Neural progenitor cell (in vitro differentiated cells): ENCODE measurements at places on chromosomes 16 and 17. TPM values are rescaled to one million over a fixed set of nuclear protein-coding genes. Genes with fewer than 3 reads are reported as not detected.

GRCh38 chr17:72616447-72616846 lies 476.0 kb downstream of the SLC39A11 start:
- peak; percentile 44 for DNase-seq

The HSD11B2 gene
- total RNA-seq = 1.6 TPM in 1 of 2 replicates, not detected in the other

DNA sequence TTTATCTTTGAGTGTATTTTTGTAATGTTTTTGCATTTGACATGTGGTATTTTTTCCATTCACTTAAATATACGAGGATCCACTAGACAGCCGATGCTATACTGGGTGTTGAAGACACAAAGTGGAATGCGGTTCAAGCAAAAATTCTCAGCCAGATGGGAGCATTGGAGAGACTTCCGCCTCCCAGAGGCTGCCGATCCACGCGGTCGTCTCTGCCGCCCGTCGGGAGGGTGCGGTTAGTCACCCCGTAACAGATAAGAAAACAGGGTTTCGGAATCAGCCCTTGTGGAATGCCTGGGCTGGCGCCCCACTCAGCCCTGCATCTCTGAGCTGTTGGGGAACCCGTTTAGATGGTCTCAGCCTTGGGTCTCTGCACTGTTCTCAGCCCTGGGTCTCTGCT lies 7.3 kb downstream of the GSE1 start:
- no peak for DNase-seq

DNA sequence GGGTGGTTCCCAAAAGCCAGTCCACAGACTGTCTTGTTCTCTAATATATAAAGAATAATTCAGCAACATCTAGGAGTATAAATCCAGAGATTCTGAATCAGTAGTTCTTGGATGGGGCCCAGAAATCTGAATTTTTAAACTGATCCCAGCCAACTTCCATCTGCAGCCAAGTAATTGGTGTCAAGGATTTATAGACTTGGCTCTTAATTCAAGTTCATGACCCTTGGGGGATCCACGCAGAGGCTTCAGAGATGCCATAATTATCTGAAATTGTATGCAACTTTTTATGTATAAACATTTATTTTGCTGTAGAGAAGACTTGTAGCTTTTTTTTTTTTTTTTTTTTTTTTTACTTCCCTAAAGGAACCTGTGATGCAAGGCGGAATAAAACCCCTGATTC lies 60.6 kb downstream of the HLF start:
- no peak for DNase-seq

DNA sequence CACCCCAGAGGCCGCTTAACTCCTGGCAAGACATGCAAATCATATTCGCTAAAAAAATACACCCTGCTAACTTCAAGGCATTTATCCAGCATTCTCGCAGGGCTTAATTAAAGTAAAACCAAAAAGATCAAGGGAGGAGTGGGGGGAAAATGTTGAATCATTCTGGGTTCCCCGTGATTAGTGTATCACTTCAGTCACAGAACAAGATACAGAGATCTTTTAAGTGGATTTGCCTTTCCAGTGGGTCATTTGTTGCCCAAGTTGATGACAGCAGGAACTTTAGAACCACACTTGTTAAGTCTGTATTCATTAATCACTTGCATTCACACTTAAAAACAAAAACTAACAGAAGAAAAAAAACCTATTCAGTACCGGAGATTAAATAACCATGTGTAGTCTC lies 17.3 kb downstream of the CRYBA1 start:
- DNase-seq = no peak

DNA sequence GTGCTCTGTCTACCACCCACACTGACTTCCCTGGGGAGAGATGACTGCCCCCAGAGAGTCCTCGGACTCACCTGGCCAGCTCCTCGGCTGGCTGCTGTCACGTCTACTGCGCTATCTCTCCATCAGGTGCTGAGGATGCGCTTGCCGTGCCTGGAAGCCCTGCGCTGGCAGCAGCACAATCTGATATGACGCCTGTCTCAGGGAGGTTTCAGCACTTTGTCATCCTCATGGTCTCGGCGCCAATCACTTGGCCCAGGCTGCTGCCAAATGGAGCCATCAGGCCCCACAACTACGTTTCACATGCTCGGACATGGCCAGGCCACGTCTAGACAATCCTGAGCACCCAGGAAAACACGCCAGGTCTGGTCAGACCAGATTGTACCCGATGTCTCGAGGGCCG lies 46.7 kb downstream of the FOXL1 start:
- DNase-seq = no peak

The KLHDC4 gene
- total RNA-seq = 19.2 and 30.5 TPM in 2 replicates

- DNase-seq = peak; percentile 25
These were observed 18.6 kb upstream of the PITPNM3 start for GRCh38 chr17:6574687-6575595.

- no peak for DNase-seq
These were observed 114.7 kb downstream of the HAPSTR1 start for GRCh38 chr16:9206156-9206555.

- no peak for DNase-seq
These were observed 9.8 kb upstream of the SOST start for GRCh38 chr17:43768382-43768781.

- no peak for DNase-seq
These were observed 43.4 kb upstream of the RASD1 start for GRCh38 chr17:17539591-17539990.

- DNase-seq = peak; percentile 37
These were observed 27.5 kb downstream of the TOM1L2 start for GRCh38 chr17:17944743-17945142.

- DNase-seq = no peak
These were observed 80.2 kb upstream of the DOC2B start for GRCh38 chr17:261635-262034.

DNA sequence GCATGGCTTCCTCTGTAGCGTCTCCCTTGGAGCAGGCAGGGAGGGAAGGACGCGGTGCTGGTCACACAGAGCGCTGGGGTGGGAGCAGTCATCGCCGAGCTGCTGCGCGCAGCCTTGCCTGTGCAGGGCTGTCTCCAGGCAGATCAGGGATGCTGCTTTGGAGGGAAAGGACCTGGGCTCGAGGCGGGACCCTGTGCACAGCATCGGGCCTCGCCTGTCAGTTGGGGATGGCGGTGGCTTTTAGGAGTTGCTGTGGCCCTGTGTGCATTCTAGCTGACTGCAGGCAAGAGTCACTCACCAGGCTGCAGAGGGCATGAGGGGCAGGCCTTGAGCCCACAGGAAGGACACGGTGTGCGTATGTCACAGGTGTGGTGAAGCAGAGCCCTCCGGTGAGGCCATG lies 10.1 kb downstream of the ACSF3 start:
- DNase-seq = no peak

DNA sequence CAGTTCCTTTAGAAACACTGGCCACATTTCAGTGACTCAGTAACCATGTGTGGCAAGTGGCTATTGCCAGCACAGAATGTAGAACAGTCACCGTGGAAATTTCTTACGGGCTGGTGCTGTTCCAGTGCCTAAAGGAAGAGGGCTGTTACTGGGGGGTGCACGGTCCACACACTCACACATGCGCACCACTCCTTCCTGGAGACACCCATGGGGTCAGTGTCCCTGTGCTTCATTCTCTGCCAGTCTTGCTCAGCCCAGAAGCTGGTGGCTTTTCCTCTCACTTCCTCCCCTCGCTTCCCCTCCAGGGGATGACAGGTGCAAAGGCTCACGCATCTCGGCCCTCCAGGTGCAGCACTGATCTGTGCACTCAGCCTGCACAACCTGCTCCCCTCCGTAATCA lies 115.6 kb downstream of the CCDC182 start:
- no peak for DNase-seq

The HS3ST3A1 gene
- total RNA-seq = 3.0 and 8.4 TPM in 2 replicates

- peak; percentile 72 for DNase-seq
These were observed 12.7 kb downstream of the SLC35B1 start for GRCh38 chr17:49694847-49695697.

DNA sequence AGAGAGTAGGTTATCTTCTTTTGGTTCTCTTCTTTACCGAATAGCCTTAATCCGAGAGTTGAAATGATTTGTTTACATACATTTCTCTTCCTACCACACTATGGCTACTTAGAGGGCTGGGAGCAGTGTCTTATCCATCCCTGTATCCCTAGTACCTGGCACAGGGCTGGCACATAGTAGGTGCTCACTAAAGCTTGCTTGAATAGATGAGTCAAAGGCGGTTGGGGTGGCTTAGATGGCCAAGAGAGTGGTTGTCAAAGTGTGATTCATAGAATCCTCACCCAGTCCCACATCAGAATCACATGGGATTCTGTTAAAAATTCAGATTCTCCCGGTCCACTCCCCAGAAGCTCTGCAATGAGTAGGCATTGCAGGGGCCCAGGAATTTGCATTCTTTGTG lies 11.1 kb downstream of the CHAD start:
- DNase-seq = no peak

DNA sequence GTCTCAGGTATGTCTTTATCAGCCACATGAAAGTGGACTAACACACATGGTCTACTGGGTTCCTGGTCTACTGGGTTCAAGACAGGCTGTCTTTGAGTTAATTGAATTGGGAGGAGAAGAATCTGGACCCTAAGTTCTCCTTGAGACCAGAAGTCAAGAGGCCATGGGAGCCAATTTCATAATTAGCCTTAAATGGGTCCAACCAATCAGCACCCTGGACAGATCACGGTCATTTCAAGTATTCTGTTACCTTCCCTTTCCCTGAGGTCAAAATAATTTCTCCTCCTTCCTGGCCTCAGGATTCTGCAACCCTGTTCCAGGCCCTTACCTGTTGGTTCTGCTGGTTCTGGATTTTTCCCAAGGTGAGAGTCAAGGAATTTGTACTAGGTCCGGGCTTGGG lies 23.8 kb downstream of the OSBPL7 start:
- peak; percentile 52 for DNase-seq

The PAGR1 gene
- total RNA-seq = 47.2 and 88.3 TPM in 2 replicates

DNA sequence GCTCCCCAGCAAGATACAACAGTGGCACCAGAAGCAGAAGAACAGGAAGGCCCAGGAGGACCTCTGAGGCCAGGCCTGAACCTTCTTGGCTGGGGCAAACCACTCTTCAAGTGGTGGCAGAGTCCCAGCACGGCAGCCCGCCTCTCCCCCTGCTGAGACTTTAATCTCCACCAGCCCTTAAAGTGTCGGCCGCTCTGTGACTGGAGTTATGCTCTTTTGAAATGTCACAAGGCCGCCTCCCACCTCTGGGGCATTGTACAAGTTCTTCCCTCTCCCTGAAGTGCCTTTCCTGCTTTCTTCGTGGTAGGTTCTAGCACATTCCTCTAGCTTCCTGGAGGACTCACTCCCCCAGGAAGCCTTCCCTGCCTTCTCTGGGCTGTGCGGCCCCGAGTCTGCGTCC lies 11.9 kb downstream of the CES3 start:
- DNase-seq = peak; percentile 13

DNA sequence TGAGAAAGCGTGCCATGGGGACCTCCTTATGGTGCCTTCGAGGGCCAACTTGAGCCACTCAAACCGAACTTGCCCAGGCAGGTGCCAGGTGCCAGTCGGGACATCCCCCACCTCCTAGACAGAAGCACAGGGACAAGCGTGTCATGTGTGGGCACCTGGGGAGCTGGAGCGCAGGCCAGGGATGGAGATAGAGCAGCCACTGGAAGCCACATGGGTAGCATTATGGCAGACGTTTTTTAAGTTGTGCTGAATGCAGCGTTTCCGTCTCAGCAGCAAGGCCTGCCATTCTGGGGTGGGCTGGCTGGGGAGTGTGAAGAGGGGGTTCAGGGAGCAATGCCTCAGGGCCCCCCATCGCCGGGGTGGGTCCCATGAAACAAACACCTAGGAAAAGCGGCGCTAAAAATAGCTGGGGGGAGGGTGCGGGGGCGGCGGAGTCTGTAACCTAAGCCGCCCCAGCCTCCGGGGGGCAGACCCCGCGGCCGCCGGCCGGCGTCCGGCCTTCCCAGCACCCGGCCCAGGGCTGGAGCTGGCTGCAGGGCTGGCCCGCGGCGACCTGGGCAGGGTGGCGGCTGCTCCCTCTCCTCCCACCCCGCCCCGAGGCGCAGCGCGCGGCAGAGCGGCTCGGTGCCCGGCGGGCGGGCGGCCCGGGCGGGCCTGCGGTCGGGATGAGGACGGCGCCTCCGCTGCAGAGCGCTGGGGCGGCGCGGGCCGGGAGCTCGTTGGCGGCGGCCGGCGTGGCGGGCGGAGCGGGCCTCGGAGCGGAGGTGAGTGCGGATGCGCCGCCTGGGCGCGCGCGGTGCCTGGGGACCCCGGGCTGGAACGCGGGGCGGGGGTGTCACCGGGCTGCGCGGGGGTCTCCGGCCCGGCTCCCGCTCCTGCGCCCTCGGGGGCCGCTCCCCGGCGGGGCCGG lies at the start of gene ZNF469:
ZNF469 (plus strand) TSS at position 469 of the 910 bp plus-strand sequence. CDS start 44,512 bp downstream, outside the sequence.
- peak; percentile 69 for DNase-seq

The SMARCE1 gene
- total RNA-seq = 179 and 237 TPM in 2 replicates

DNA sequence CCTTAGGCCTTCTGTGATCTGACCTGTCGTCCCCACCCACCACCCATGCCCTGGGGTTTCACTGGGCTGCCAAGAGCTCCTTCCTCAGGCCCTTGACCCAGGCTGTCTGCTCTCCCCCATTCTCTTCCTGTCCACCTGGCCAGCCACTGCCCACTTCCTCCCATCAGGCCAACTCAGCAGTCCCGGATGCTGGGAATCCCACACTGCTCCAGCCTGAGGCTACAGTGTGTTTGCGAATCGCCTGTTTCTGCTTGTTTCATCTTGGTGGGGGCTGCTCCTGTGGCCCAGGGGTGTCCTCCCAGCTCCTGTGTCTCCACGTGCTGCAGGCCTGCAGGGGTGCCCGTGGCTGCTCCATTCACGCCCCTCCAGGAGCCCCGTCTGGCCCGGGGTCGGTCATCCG lies 839 bp upstream of the METRN start:
- no peak for DNase-seq

GRCh38 chr17:14585099-14585498 lies 284.2 kb downstream of the HS3ST3B1 start:
- no peak for DNase-seq

The CD300H gene
- not detected in 2 replicates for total RNA-seq

- no peak for DNase-seq
These were observed 135.6 kb downstream of the AATF start for GRCh38 chr17:37084372-37084771.

DNA sequence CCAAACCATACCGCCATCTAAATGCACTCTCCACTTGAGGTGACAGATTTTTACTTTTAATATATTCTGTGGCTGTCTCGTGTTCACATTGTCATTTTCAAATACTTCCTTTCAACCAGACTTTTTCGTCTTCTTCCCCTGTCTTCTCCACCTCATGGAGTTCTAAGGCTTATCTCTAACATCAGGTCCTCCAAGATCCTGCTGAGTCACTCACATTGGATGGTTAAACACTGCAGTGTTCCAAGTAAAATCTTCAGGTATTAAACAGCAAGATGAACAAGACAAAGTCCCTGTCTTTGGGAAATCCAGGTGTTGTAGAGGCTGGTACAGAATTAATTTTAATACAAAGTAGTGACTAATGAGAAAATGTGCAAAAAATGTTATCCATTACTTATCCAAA lies 330.2 kb upstream of the KIF2B start:
- no peak for DNase-seq

The CHRNE gene
- 0.19 TPM in 1 of 2 replicates, not detected in the other for total RNA-seq

- DNase-seq = no peak
These were observed 117.1 kb downstream of the ZNF423 start for GRCh38 chr16:49738832-49739231.
